Inflammatory macrophage (primary cell): ENCODE measurements at places on chromosomes 3 and 15.

- peak; percentile 60 for DNase-seq
These were observed at the start of gene SPESP1 for GRCh38 chr15:68930268-68931022. TSS of gene SPESP1 (plus strand) at chr15:68930525. CDS start at chr15:68930654, 129 bp downstream.

DNA sequence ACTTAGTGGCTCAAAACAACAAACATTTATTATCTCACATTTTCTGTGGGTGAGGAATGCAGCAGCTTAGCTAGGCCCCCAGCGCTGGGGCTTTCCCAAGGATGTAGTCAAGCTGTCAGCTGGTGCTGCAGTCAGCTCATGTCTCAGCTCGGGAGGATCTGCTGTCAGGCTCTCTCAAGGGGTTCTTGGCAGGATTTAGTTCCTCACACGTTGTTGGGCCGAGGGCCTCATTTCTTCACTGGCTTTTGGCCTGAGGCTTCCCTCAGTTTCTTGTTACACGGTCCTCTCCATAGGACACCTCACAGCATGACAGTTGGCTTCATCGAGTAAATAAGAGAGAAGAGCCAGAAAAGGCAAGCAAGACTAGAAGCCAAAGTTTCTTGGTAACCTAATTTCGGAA, 13.7 kb upstream of the U2SURP start:
- DNase-seq, result no peak

DNA sequence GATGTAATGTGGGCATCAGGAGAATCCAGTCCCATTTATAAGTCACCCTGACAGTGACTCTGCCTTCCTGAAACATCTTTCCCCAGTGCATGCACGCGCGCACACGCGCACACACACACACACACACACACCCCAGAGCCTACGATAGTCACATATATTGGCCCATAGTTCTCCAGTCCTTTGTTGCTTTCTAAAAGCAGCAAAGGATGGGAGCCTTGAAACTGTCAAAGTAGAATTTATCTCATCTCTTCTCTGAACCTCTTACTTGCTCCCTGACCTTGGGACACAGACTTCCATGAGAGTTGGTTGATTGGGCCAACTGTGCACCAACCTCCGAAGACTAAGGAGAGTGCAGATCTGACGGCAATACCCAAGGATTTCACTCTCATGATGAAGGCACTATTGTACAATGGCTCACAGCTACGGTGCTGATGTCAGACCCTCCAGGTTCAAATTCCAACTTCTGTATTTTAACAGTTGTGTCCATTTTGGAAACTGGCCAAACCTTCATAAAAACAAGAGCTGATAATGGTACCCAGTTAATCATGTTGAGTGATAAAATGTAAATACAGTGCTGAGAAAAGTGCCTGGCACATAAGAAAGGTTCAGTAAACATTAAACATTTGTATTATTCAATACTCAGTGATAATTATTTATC, 8.3 kb downstream of the CPA3 start:
- DNase-seq, result no peak

DNA sequence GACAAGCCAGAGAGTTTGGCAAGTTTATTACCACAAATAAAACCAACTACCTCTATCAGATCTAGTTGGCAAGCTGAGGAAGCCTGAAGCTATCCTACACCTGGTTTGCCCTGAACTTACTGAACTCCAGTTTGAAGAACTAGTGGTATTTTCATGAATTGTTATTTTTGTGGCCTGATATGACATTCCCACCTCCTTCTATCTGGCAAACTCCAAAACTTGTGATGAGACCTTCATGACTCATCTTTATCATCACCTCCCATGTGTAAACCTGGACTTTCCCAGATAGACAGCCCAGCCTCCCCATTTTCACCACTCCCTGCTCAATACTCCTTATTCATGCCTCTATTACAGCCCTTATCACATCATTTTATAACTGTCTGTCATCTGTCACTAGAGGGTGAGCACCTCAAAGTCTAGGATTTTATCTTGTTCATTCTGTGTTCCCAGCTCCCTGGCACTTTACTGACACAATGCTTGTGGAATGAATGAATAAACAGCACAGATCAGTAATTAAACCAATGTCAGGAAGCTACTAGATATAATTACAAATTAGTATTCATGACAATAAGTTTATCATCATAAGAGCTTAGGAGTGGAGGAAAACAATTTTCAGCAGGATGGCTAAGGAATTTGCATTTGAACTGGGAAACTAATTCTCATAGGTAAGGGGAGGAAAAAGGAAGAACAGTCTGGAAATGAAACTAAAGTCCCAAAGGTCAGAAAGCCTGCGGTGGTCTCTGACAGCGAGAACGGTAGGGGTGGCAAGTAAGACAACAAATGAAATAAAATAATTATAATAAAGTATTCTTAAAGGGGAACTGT, 13.2 kb upstream of the TRANK1 start:
- DNase-seq, result no peak

- DNase-seq, result no peak
These were observed 1403.1 kb upstream of the ALCAM start for GRCh38 chr3:103963599-103963998.

- DNase-seq, result no peak
These were observed 3.9 kb downstream of the SCN5A start for GRCh38 chr3:38645601-38646000.

- no peak for DNase-seq
These were observed 364.4 kb upstream of the MCTP2 start for GRCh38 chr15:93866948-93867347.

- peak; percentile 93 for DNase-seq
These were observed 2.5 kb upstream of the RFX7 start for GRCh38 chr15:56245871-56246814.

GRCh38 chr3:123489400-123490004, 40.6 kb upstream of the ADCY5 start:
- peak; percentile 54 for DNase-seq

DNA sequence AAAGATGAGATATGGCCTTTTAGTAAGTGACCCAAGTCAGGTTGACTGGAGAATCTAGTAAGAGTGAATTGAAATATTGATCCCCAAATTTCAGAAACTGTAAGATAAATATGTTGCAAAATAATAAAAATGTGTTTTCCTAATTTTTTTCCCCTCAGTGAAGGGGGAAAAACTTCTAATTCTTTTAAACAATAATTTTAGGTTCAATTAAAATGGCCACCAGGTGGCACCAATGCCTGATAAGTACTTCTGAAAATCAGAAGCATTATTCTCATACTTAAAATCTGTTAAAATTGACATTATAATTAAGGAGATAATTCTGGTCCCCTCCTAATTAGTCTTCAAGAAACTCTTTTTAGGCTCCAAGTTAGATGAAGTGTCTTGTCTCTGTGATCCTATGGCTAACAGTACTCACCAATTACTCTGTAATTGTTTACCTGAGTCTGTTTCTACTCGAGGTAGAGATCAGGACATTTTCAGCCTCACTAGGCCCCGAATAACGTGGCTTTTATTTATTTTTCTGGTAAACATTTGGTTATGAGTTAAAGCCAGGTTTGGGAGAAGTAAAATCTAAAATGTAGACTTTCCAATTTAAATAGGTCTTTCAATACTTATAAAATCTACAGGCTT, 52.6 kb downstream of the NMD3 start:
- DNase-seq, result peak; percentile 63

DNA sequence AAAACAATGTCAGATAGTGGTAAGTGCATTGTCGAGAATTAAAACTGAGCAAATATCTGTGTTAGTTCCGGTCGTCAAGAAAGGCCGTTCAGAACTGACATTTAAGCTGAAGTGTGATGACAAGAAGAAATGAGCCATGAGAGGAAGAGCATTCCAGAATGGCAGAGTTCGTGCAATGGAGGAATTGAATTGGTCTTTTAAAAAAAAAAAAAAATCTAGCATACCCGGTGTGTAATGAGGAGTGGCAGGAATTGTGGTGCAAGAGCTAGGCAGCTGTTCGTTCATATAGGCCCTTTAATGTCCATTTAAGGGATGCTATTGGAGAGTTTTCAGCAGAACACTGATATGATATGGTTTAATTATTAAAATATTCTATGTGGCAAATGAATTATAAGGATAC, 2.6 kb upstream of the GBE1 start:
- no peak for DNase-seq

DNA sequence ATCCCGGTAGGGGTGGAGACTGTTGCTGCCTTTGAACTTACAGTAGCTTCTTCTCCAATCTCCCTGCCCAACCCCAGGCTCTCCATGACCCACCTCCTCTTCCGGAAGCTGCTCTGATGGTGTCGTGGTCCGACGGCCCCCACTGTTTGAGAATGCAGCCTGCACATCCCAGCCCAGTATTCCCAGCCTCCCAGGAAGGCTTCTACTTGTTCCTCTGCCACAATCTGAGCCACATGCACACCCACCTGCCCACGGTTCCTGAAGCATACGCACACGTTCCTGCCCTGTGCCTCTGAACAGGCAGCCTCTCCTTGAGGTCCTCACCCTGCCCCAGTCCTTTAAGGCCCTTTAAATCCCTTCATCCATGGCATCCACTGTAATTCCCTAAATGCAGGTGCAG, 57.4 kb downstream of the ABTB1 start:
- DNase-seq, result no peak

- no peak for DNase-seq
These were observed 16.0 kb downstream of the DZIP3 start for GRCh38 chr3:108605491-108605890.

DNA sequence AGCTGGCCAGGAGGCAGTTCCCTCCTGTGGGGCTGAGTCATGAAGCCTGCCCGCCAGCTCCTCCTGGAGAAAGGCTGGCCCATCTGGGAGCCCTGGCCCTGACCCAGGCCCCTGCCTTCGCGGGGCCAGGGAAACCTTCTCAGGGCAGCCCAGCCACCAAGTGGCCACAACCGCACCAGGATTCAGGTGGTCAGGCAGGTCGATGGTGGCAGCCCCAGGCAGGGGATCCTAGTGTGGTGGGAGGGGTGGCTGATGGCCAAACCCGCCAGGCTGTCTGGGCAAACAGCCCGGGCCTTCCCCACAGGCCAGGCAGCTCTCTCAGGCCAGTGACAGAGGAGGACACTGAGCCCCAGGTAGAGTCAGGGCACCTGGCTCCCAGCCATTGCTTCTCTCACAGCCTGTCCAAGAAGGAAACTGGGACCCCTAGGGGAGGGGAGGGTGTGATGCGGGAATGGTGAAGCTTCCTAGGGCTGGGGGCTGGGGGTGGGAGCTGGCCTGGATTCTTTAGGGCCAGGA, 1.2 kb downstream of the TWF2 start:
- peak; percentile 82 for DNase-seq

DNA sequence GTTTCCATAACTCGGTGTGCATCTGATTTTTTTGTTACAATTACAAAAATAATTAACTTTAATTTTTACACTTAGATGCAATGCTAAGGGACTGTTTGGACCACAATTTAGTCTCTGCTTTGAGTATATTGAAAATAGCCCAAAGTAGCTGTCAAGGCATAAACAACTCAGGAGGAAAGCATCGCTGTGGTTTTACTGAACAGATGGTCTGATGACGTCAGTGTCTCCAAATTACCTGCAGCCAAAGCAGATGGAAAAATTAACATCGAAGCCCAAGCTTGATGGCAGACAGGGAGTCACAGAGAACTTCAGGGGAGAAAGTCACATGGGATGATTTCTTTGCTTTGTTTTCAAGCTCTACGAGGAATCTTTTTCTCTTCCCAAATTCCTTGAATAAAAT, 83.1 kb upstream of the PLCL2 start:
- DNase-seq, result no peak

DNA sequence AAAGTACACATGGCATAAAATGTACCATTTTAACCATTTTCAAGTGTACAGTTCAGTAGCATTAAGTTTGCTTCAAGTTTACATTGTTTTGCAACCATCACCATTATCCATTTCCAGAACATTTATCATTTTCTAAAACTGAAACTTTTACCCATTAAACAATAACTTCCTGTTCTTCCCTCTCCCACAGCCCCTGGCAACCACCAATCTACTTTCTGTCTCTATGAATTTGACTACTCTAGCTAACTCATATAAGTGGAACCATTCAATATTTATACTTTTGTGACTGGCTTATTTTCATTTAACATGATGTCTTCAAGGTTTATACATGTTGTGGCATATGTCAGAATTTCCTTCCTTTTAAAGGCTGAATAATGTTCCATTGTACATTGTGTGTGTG, 19.9 kb downstream of the TMEM62 start:
- no peak for DNase-seq

DNA sequence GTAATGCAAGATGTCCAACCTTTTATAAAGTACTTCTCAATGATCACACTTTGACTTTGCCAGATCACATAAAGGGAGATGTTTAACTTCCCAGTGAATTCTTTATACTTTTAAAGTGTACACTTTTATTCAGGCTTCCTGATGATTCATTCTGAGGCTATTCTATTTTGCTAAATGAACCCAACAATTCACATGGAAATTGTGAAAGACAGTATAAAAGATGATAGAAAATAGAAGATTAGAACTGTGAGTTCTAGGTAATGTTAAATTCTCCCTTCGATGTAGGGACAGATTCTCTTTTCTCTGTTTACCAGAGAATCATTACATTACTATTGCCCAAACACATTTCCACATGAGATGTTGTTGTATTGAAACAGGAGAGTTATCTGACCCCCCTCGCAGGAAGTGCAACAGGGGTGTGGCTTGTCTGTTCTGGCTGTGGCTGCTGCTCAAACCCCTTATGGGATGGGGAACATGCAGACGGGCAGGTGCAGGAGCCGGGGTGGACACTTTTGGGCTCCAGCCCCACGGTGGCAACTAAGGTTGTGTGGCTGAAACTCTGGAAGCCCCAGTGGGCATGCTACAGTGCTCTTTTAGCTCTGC, 131.3 kb upstream of the LRTM1 start:
- no peak for DNase-seq

- no peak for DNase-seq
These were observed 422.6 kb downstream of the FOXP1 start for GRCh38 chr3:71160785-71161546.

GRCh38 chr15:78018946-78019644, 58.4 kb downstream of the TBC1D2B start:
- DNase-seq, result peak; percentile 91

- no peak for DNase-seq
These were observed 179.1 kb downstream of the WDR72 start for GRCh38 chr15:53580366-53580765.

DNA sequence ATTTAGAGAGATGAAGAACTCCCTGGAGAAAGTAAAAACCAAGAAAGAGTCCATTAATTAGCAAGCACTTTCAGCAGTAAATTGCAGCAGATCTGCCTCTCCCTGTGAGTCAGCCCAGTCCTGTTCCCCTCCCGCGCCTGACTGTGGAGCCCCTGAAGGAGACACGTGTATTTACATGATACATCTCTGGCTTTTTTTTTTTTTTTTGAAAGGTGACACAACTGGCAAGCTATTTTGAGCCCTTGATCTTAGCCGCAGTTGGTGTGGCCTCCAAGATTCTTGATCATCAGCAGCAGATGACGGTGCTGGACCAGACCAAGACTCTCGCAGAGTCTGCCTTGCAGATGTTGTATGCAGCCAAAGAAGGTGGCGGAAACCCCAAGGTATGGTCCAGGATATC, 271.8 kb upstream of the TPM1 start:
- no peak for DNase-seq

- no peak for DNase-seq
These were observed 375.4 kb upstream of the PROK2 start for GRCh38 chr3:72160351-72160750.

GRCh38 chr3:105435277-105435676, 68.6 kb downstream of the ALCAM start:
- no peak for DNase-seq

DNA sequence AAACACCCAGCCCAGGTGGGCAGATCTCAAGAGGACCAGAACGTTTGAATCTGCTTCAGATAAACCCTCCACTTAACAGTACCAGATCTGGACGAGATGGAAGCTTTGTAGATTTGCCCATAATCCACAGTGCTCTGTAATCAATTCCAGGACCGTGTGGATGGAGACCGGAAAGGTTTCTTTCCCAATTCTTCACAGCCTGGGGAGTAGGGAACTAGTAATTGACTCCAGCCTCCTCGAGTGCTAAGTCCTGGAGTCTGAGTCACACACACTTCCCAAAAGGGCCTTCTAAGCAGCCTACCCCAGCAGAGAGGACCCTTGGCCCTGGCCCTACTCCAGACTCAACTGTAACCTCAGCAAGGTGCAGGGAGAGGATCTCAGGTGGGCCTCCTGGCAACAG, 56.2 kb upstream of the TSEN2 start:
- DNase-seq, result no peak
